Activated naive CD4-positive, alpha-beta T cell treated with anti-CD3 and anti-CD28 coated beads for 36 hours (primary cell): ENCODE measurements at places on chromosomes 6 and 20. TPM values are rescaled to one million over a fixed set of nuclear protein-coding genes. Genes with fewer than 3 reads are reported as not detected.

DNA sequence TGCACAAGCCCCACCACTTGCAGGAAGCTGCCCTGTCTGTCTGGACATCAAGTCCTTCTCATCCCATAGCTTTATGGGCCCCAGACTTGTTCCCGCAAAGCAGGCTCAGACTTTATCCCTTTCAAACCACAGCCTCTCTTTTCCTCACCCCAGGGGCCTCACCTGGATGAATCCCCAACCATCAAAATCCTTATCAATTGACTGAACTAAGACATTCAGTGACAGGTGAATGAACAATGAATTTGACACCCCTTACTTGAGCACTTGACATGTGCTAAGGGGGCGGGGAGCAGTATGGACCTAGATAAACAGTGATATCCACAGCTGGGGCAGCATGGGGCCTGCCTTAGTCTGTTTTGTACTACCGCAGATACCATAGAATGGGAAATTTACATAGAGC is 5.0 kb downstream of the RAB44 start:
- peaks cover 6% of the 10 kb centered on the region for H3K27me3 ChIP-seq
- no peak overlapping the region for H3K27ac ChIP-seq
- DNase-seq: no peak
- no peak overlapping the region for H3K4me3 ChIP-seq
- peaks cover 2% of the 10 kb centered on the region for H3K4me1 ChIP-seq
- no peaks in the 10 kb centered on the region for H3K36me3 ChIP-seq

- no peak overlapping the region for H3K27ac ChIP-seq
- no peaks in the 10 kb centered on the region for H3K4me1 ChIP-seq
- H3K4me3 ChIP-seq: no peak overlapping the region
- no peak for DNase-seq
- no peaks in the 10 kb centered on the region for H3K36me3 ChIP-seq
Observed at GRCh38 chr6:118103381-118104146, 196.5 kb downstream of the SLC35F1 start.

- no peak overlapping the region for H3K4me3 ChIP-seq
- H3K36me3 ChIP-seq: no peaks in the 10 kb centered on the region
- no peaks in the 10 kb centered on the region for H3K4me1 ChIP-seq
- peaks cover 4% of the 10 kb centered on the region for H3K27me3 ChIP-seq
Observed at GRCh38 chr6:54267798-54268197, 40.4 kb upstream of the TINAG start.

DNA sequence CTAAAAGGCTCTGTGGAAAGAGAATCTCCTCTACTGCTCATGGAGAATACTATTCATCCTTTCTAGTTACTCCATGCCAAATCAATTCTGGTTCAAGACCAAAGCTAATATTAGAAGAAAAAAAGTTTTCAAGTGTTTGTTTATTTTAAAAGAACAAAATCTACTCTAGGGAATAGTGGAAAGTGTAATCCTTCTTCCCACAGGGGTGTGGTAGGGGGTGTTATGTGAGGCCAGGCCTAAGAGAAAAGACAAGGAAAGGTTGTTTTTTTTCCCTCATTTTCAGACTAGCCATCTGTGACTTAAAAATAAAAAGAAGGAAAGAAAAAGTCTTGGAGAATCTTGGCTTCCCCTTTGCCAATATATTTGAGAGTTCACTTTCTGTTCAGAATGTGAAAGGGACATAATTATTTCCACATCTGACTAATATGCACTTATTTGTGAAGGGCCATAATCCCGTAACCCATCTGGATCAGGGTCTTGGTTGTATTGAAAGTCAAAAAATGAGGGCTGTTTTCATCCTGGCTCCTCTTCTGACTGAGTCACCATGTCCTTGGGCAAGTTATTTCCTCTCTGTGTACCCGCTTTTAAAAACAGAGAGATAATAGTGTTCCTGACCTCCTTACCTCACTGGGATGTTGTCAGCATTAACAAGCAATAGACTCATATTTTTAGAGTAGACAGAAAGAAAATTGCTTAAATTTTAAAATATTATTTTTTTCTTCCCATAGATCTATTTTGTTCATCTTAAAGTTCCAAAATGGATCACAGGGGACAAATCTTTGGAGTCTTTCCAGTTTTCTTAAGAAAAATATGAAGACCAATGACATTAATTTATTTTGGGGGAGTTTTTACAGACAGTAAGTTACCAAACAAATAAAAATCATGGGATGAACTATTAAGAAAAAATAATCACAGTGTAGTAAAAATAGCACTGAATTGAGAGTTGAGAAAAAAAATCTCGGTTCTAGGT is 233.7 kb downstream of the IBTK start:
- H3K27ac ChIP-seq: no peak overlapping the region
- no peaks in the 10 kb centered on the region for H3K36me3 ChIP-seq
- no peak overlapping the region for H3K4me3 ChIP-seq
- H3K4me1 ChIP-seq: no peaks in the 10 kb centered on the region

DNA sequence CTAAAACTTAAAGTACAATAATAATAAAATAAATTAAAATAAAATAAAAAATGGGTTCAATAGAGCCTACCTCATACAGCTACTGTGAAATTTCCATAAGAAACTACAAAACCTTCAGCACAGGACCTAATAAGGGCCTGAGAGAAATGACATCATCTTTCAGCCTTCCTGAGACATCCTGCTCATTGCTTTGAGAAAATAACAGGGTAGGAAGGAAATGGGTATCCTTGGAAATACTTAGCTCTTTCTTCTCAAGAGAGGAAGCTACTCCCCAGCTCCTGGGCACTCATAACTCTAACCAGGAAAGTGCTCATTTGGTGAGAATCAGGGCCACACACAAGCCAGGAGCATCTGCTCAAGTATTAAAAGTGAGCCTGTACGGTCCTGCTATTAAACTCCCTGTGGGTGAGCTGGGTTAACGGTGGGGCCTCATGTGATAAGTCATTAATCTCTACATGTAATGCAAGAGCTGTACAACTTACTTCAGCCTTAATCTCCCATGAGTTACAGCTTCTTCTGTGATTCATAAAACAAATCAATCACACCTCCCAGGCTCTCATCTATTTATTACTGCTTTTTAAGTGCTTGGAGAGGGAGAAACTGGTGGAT is 141.4 kb downstream of the MAFB start:
- no peak for DNase-seq
- H3K36me3 ChIP-seq: no peaks in the 10 kb centered on the region
- H3K27me3 ChIP-seq: peaks cover 7% of the 10 kb centered on the region
- H3K27ac ChIP-seq: no peak overlapping the region
- no peaks in the 10 kb centered on the region for H3K4me1 ChIP-seq

DNA sequence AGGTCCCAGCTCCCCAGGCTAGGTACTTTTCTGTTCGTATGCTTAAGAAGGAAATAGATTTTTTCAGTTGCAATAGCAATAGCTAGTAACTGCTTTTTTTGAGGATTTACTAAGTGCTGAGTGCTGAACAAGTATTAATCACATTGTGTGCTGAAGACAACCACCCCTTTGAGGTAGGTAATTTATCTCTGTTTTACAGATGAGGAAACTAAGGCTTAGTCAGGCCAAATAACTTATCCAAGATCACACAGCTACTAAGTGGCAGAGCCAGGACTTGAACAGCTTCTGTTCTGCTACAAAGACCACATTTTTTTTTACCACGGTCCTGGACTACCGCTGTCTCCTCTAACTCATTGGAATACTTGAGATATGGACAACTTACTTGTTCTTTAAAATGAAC is 39.8 kb downstream of the LRRN4 start:
- no peak overlapping the region for H3K27ac ChIP-seq
- no peaks in the 10 kb centered on the region for H3K27me3 ChIP-seq
- peaks cover 41% of the 10 kb centered on the region for H3K4me1 ChIP-seq
- H3K4me3 ChIP-seq: no peak overlapping the region
- H3K36me3 ChIP-seq: peaks cover 57% of the 10 kb centered on the region

DNA sequence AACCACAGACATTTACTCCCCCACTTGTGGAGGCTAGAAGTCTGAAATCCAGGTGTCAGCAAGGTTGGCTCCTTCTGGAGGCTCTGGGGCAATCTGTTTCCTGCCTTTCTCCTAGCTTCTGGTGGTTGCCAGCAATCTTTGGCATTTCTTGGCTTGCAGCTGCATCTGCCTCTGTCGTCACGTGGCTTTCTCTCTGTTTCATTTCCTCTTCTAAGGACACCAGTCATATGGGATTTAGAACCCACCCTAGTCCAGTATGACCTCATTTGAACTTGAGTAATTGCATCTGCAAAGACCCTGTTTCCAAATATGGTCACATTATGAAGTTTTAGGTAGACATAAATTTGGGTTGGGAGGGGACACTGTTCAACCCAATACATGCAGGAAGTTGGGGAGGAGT is 56.2 kb upstream of the EPB41L1 start:
- DNase-seq: no peak
- no peak overlapping the region for H3K27ac ChIP-seq
- H3K4me1 ChIP-seq: peaks cover 7% of the 10 kb centered on the region

GRCh38 chr6:2063547-2063946 is 181.9 kb downstream of the GMDS start:
- DNase-seq: no peak
- no peak overlapping the region for H3K27ac ChIP-seq
- H3K4me1 ChIP-seq: peaks cover 2% of the 10 kb centered on the region
- H3K4me3 ChIP-seq: no peak overlapping the region
- H3K36me3 ChIP-seq: peaks cover 13% of the 10 kb centered on the region
- H3K27me3 ChIP-seq: no peaks in the 10 kb centered on the region

GRCh38 chr6:165808021-165808420 is 145.0 kb upstream of the PDE10A start:
- H3K36me3 ChIP-seq: no peaks in the 10 kb centered on the region
- no peak overlapping the region for H3K27ac ChIP-seq
- peaks cover 2% of the 10 kb centered on the region for H3K4me1 ChIP-seq
- no peak for DNase-seq
- H3K4me3 ChIP-seq: no peak overlapping the region

DNA sequence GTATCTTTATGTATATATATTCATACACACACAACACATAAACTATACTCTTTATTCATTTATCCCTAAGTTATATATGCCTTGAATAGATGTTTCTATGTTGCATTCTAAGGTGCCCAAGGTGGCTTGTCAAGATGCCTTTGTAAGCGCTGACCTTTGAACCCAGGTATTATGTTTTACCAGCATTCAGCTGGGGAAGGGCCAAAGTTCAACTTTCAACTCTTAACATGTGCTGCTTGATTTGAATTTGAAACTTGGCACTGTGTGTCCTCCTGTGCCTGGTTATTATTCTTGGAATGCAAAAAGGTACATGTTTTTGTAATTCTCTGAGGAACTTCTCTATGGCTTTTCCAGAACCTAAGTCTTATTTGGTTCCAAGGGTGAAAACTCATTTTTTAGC is 146.5 kb downstream of the EDN1 start:
- H3K27ac ChIP-seq: no peak overlapping the region
- H3K4me1 ChIP-seq: peaks cover 6% of the 10 kb centered on the region
- peaks cover 7% of the 10 kb centered on the region for H3K27me3 ChIP-seq
- H3K36me3 ChIP-seq: no peaks in the 10 kb centered on the region
- no peak for DNase-seq

DNA sequence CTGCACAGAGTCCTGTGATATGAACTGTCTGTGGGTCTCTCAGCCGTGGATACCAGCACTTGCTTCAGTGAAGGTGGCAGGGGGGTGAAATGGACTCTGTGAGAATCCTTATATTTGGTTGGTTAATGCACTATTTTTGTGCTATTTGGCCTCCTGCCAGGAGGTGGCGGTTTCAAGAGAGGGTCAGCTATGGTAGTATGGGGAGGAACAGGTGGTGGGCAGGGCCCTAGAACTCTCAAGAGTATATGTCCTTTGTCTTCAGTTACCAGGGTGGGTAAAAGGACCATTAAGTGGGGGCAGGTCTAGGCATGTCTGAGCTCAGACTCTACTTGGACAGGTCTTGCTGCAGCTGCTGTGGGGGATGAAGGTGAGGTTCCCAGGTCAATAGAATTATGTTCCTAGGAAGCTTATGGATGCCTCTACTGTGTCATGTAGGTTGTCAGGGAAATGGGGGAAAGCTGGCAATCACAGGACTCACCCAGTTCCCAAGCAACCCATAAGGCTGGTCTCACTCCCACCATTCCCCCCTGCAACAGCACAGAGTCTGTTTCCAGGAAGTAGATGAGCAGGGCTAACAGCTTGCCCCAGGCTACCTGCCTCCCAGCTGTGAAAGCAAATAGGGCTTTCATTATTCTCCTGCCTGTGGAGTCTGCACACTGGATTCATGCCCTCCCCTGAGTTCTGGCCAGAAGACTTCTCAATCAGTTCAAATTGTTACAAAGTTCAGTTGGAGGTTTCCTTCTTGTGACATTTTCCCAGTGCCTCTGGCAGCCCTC is 56.8 kb upstream of the PHIP start:
- H3K4me3 ChIP-seq: no peak overlapping the region
- H3K27me3 ChIP-seq: peaks cover 39% of the 10 kb centered on the region
- H3K27ac ChIP-seq: no peak overlapping the region
- no peak for DNase-seq
- H3K36me3 ChIP-seq: peaks cover 1% of the 10 kb centered on the region

- no peak for DNase-seq
- H3K4me3 ChIP-seq: no peak overlapping the region
- no peaks in the 10 kb centered on the region for H3K36me3 ChIP-seq
Observed at GRCh38 chr6:140661691-140662090, 1287.2 kb upstream of the CITED2 start.

GRCh38 chr6:97626671-97627441 is 343.8 kb upstream of the MMS22L start:
- no peak overlapping the region for H3K27ac ChIP-seq
- no peaks in the 10 kb centered on the region for H3K36me3 ChIP-seq
- no peak overlapping the region for H3K4me3 ChIP-seq
- H3K27me3 ChIP-seq: no peaks in the 10 kb centered on the region
- no peaks in the 10 kb centered on the region for H3K4me1 ChIP-seq

DNA sequence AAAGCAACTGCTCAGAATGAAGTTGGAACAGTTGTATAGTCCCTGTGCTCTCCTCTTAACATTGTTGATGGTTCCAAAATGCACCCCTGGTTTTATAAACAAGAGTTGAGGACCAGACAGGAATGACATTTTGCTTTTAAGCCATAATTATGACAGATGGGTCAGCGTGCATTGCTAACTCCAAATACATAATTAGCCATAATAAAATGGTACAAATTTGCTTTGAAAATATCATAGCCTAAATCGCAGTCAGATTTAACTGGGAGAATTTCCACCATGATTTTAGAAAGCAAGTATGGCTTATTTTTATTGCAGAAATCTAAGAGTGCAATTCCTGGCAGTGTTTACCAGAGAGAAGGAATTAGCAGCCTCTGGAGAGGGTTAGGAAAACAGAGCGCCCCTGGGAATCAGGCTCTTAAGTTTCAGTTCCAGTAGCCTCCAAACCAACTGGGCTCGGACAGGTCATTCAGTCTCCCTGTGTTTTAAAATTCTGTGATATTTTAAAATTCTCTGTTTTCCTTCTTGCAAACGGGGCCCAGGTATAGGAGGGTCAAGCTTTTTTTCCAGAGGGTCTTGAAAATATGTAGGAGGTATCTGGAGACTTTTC is 302.3 kb downstream of the TBC1D7 start:
- DNase-seq: no peak
- peaks cover 22% of the 10 kb centered on the region for H3K27me3 ChIP-seq
- no peaks in the 10 kb centered on the region for H3K4me1 ChIP-seq
- H3K27ac ChIP-seq: no peak overlapping the region
- no peak overlapping the region for H3K4me3 ChIP-seq

GRCh38 chr20:46994341-46994740 is 99.7 kb downstream of the EYA2 start:
- no peak overlapping the region for H3K27ac ChIP-seq
- H3K4me1 ChIP-seq: peaks cover 16% of the 10 kb centered on the region
- DNase-seq: peak; percentile 82

Gene RSPH4A
- total RNA-seq: not detected

Gene ELOVL2
- not detected for total RNA-seq

Gene SERINC3
- total RNA-seq: 50.2 TPM

Gene RAB32
- not detected for total RNA-seq

Gene PPDPF
- 189 TPM for total RNA-seq

Gene ZC3H12D
- total RNA-seq: 75.8 TPM

Gene ZSCAN16
- 2.3 TPM for total RNA-seq

Gene TFB1M
- 38.7 TPM for total RNA-seq

Gene RIPPLY2
- total RNA-seq: not detected

Gene SIM1
- total RNA-seq: not detected

Gene ESR1
- 0.52 TPM for total RNA-seq

Gene CST4
- not detected for total RNA-seq

Gene GTSF1L
- not detected for total RNA-seq

Gene RAMACL
- total RNA-seq: 0.89 TPM

Gene BPI
- not detected for total RNA-seq
